ENCODE measurements at places on chromosomes 12 and 14.

GRCh38 chr12:10226731-10227130 is 14.1 kb downstream of the GABARAPL1 start:
- DNase-seq = no peak

DNA sequence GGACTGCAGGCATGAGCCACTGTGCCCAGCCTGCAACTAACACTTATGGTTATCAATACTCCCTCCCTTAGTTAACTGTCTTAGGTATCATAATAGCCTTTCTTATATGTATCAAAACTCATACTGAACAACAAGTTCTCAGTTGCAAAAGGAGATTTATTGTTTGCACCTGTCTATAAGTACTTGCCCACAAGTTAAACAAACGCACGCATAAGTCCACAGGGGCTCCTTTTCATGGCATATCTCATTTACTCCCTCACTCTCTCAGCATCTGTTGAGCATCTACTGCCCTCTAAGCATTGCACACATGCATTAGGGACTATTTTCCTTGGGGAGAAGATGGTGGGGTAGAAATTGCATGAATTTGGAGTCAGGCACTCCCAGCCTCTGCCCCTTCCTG is 46.7 kb upstream of the CORO1C start:
- DNase-seq = no peak

DNA sequence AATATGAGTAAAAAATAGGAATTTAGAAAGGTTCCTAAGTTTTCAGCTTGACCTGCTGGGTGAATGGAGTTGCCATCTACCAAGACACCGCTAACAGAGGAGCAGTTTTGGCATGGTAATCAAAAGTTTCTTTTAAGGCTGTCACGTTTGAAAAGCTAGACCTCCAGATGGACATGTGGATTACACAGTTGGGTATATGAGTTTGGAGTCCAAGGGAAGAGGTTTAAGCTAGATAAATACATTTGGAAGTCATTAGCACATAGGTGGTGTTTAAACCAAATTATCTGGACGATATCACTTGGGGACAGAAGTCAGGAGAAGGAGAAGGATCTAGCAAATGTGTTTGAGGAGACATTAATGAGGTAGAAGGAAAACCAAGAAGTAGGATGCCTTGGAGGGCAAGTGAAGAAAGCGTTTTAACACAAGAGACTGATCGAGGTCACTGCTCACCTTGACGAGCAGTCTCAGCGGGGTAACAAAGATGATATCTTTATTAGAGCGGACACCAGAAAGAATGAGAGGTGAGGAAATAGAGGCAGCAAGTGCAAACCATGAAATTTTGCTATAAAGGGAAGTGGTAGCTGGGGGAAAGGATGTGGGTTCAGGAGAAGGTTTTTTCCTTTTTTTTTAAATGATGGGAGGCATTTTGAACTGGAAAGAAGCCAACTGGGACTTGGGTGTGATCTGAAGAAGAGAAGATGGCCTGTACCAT is 17.6 kb downstream of the PNP start:
- DNase-seq = no peak

GRCh38 chr12:82486524-82487235 is 128.4 kb downstream of the METTL25 start:
- no peak for DNase-seq

DNA sequence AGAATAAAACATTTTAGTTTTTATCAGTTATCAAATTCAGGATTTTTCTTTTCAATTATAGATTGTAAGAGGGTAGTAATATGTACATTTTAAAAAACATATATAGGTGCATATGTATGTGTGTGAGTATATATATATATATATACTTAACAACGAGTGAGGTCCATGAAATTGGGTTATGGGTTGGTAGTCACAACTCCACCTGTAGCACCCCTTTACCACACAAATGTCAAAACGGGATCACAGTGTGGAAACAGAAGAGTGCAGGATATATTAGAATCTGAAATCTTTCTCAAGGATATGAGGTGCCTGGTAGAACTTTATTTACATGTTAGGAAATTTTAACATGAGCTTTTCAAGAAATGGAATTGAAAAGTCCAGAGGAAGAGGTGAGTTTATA is 31.3 kb downstream of the MIA2 start:
- DNase-seq = no peak

DNA sequence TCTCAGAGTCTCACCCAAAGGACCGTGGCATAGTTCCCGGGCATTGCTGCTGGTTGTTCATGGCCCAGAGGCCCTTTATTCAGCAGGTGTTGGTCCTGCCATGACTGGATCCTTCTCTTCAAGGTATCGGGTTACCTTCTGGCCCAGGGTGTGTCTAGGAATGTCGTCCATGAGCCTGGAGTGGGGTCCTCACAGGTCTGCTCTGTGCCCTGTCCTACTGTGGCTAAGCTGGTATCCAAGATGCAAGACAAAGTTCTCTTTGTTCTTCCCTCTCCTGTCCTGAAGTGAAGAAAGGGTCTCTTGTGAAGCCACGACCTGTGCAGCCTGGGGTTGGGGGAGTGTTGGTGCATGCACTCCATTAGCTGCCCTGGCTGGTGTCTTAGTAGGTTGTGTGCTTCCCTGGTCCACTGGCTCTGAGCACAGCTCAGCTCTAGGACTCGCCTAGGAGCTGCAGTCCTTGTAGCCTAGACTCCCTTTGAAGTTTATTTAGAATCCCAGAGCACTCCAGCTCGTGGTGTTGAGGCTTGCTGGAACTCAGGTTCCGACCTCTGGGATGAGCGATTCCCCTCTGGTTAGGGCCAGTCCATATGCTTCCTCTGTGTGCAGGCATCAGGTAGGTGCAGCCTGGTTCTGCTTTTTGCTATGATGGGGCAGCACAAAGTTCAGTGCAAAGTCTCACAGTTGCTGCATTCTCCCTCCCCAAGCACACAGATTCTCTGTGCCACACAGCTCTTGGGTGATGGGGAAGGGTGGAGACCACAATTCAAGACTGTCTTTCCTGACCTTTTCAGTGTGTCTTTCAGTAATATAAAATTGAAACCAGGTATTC is 117.4 kb downstream of the NUBPL start:
- DNase-seq = no peak

DNA sequence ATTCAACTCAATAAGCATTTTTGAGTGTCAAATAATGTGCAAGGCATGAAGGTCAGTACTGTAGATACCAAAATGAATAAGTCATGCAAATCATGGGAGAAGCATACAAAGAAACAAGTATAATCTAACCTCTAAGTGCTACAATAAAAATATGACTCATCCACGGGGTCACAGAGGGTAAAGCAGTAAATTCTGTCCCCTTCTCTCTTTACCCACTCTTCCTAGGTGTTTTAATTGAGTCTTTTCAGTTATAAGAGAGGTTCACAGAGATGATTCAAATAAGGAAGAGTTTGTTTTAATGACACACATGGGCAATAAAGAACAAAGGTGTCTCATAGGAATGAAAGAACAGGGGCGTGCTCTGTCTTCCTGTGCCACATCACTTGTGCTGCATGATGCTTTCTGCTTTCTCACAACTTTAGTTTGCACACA is 71.5 kb upstream of the DAAM1 start:
- DNase-seq = no peak

- DNase-seq = no peak
Measured at GRCh38 chr14:65241125-65241752, 138.9 kb upstream of the MAX start.

GRCh38 chr14:99513183-99513694 is 32.0 kb downstream of the CCNK start:
- DNase-seq = no peak

GRCh38 chr14:31051511-31051910 is 25.3 kb upstream of the STRN3 start:
- no peak for DNase-seq

GRCh38 chr12:17335487-17335886 is 729.5 kb upstream of the LMO3 start:
- no peak for DNase-seq

DNA sequence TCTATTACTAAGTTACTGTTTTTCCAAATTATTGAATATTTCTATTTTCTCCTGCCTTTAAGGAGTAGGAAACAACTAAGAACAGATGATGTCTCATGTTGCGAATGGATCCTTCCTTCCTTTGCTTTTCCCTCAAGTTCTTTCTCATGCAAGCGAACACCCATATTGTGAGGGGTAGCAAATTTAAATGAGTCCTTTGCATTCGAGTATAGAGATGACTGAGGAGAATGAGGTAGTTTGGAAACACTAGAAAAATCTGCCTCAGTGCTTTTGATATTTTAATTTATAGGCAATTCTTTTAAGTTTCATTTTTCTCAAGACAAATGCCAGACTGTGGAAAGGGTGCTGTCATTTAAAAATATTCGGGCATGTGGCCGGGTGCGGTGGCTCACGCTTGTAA is 56.1 kb downstream of the TRAF3 start:
- no peak for DNase-seq

GRCh38 chr12:87679251-87679650 is 349.9 kb downstream of the C12orf50 start:
- DNase-seq = no peak

DNA sequence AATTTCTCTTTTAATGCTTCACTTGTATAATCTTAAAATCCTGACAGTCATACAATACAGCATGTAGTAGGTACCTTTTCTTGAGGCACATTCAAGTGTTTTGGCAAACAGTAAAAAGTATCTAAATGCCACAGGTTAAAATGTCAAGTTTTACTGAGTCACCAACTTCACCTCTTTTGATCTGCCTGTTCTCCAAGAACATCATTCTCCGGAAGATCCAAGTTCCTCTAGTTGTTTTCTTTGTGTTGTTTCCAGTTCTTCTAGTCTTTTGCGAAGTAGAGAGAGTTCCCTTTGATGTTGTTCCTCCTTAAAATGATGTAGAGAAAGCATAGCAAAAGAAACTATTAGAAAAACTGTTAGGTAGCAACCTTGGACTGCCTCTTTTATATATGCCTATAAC is 151.1 kb downstream of the CEP83 start:
- no peak for DNase-seq
